ENCODE measurements at places on chromosomes 7 and 10. TPM values are rescaled to one million over a fixed set of nuclear protein-coding genes. Genes with fewer than 3 reads are reported as not detected.

DNA sequence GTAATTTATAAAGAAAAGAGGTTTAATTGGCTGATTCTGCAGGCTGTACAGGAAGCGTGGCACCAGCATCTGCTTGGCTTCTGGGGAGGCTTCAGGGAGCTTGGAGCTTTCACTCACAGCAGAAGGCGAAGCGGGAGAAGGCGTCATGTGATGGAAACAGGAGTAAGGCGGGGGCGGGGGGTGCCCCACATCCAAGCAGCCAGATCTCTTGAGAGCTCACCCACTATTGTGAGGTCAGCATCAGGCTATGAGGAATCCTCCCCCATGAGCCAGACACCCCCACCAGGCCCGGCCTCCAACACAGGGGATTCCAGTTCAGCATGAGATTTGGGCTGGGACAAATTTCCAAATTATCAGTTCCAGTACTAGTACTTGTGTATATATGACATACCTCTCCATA is 46.2 kb downstream of the WDR37 start:
- H3K36me3 ChIP-seq = peaks cover 94% of the 10 kb centered on the region
- peak overlapping the region; percentile 56 for H3K27ac ChIP-seq
- H3K27me3 ChIP-seq = no peaks in the 10 kb centered on the region
- H3K4me3 ChIP-seq = no peak overlapping the region

- peaks cover 46% of the 10 kb centered on the region for H3K4me1 ChIP-seq
- peaks cover 14% of the 10 kb centered on the region for H3K27me3 ChIP-seq
- H3K27ac ChIP-seq = peak overlapping the region; percentile 24
- DNase-seq = peak; percentile 32
- peak overlapping the region; percentile 31 for H3K4me3 ChIP-seq
- H3K36me3 ChIP-seq = no peaks in the 10 kb centered on the region
Measured at GRCh38 chr10:113960617-113961181, 83.0 kb upstream of the ADRB1 start.

The ITGB8 gene
- total RNA-seq = 0.05 TPM

DNA sequence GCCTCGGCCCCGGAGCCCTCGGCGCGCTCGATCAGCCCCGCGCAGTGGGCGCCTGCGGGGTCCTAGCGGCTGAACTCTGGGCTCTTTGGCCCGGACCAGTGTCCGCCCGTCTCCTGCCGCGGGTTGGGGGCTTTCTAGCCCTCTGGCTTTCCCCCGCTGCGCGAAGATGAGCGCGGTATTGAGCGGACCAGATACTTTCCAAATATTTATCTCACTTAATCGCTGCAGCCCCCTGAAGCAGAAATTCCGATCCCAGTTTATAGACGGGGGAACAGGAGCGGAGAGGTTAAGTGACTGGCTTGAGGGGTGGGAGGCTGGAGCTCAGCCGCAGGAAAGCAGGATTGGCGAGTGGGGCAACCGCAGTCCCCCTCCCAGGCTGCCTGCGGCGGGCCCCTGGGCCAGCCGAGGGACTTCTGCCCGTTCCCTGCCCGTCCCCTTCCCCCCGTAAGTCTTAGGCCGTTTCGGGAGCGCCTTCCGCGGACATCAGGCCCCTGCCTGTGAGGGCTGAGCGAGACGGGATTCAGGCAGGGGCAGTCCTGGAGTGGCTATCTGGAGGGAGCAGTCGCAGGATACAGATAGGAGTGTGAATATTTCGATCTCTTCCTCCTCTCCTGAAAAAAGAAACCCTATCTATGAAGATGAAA is 565 bp downstream of the STRIP2 start:
- peak overlapping the region; percentile 94 for H3K27ac ChIP-seq
- H3K27me3 ChIP-seq = peaks cover 10% of the 10 kb centered on the region
- peaks cover 31% of the 10 kb centered on the region for H3K36me3 ChIP-seq
- DNase-seq = no peak
- H3K4me3 ChIP-seq = peak overlapping the region; percentile 99
- H3K4me1 ChIP-seq = peaks cover 47% of the 10 kb centered on the region

The CDHR3 gene
- 0.80 TPM for total RNA-seq

- DNase-seq = no peak
- no peaks in the 10 kb centered on the region for H3K4me1 ChIP-seq
- H3K27ac ChIP-seq = no peak overlapping the region
- H3K4me3 ChIP-seq = no peak overlapping the region
- H3K36me3 ChIP-seq = no peaks in the 10 kb centered on the region
Measured at GRCh38 chr7:42677751-42678699, 233.8 kb downstream of the C7orf25 start.

DNA sequence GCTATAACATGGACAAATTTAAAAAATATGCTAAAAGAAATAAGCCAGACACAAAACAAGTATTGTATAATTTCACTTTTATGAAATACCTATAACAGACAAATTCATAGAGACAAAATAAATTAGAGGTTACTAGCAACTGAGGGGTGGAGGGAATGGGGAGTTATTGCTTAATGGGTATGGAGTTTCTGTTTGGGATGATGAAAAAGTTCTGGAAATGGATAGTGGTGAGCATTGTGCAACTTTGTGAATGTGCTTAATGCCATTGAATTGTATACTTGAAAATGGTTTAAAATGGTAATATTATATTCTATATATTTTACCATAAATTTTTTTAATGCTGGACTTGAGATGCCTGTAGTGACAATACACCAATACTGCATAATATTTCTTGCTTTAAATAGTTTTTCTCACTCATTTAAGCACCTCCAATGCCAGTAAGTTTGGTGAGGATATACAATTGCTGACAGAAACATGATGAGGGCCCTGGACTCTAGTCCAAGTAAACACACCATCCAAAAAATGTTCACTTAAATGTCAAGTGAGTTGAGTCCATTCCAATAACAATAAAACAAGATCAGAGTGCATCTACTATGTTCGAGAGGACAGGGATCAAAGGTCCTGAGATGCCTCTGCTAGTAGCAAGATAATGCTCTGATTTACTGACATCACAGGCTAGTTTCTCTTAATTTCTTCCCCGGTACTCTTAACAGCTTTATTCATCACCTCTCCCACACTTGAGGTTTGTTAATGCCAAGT is 71.9 kb downstream of the NT5C2 start:
- peaks cover 16% of the 10 kb centered on the region for H3K4me1 ChIP-seq
- H3K36me3 ChIP-seq = peaks cover 18% of the 10 kb centered on the region
- H3K4me3 ChIP-seq = no peak overlapping the region
- no peak overlapping the region for H3K27ac ChIP-seq
- no peak for DNase-seq

DNA sequence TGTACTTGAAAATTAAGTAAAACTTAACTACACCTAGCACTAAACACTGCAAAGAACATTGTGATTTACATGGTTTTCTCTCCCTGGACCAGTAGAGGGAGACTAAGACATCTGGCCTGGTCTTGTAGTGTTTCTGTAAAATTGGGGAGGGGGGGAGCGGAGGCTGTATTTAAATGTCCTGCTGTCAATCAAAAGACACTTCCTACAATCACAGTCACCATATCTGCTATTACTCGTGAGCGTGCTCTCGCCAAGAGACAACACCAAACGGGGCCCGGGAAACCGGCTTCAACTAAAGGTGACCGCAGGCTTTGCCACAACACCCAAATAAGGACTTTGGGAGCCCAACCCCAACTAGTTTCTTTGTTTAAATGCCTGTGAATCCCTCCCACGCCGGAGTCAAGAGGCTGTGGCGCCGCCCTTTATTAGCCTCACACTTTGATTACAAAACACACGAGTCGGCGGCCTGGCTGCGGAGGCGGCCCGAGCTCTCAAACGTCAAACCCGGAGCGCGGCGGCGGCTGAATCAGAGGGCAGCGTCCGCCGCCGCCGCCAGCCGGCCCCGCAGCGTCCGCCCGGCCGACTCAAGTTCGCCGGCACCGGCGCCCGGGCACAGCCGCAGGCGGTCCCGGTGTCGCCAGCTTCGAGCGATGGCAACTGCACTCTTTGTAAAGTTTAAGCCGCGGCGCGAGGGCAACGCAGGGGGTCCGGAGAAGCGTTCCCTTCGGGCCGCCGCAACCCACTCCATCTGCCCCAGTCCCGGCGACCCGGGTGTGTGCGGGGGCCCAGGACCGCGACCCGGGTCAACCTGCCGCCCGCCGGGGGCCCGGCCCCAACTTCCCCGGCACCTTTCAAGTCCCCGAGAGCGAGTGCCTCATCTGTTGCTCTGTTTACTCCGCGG is 1.3 kb downstream of the KDM7A start:
- H3K4me1 ChIP-seq = peaks cover 38% of the 10 kb centered on the region
- peak overlapping the region; percentile 73 for H3K4me3 ChIP-seq
- H3K27ac ChIP-seq = peak overlapping the region; percentile 86

- H3K4me3 ChIP-seq = no peak overlapping the region
- H3K4me1 ChIP-seq = peaks cover 12% of the 10 kb centered on the region
- no peaks in the 10 kb centered on the region for H3K36me3 ChIP-seq
- DNase-seq = no peak
- peaks cover 6% of the 10 kb centered on the region for H3K27me3 ChIP-seq
- no peak overlapping the region for H3K27ac ChIP-seq
Measured at GRCh38 chr10:43317422-43317821, 50.6 kb upstream of the RASGEF1A start.

- no peaks in the 10 kb centered on the region for H3K36me3 ChIP-seq
- no peaks in the 10 kb centered on the region for H3K27me3 ChIP-seq
- H3K27ac ChIP-seq = no peak overlapping the region
- H3K4me1 ChIP-seq = peaks cover 2% of the 10 kb centered on the region
- no peak overlapping the region for H3K4me3 ChIP-seq
- DNase-seq = no peak
Measured at GRCh38 chr7:51019891-51020870, 237.5 kb upstream of the GRB10 start.

DNA sequence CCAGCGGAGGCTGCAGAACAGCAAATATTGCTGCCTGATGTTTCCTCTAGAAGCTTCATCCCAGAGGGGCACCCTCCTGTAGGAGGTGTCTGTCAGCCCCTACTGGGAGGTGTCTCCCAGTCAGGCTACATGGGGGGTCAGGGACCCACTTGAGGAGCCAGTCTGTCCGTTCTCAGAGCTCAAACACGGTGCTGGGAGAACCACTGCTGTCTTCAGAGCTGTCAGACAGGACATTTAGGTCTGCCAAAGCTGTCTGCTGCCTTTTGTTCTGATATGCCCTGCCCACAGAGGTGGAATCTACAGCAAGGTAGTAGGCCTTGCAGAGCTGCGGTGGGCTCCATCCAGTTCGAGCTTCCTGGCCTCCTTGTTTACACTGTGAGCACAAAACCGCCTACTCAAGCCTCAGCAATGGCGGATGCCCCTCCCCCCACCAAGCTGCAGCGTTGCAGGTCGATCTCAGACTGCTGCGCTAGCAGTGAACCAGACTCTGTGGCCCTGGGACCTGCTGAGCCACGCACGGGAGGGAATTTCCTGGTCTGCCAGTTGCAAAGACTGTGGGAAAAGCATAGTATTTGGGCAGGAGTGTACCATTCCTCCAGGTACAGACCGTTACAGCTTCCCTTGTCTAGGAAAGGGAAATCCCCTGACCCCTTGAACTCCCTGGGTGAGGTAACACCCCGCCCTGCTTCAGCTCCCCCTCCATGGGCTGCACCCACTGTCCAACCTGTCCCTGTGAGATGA is 17.7 kb upstream of the MINDY3 start:
- H3K4me1 ChIP-seq = no peaks in the 10 kb centered on the region
- no peaks in the 10 kb centered on the region for H3K36me3 ChIP-seq

The AMPH gene
- 0.14 TPM for total RNA-seq

- no peak for DNase-seq
- H3K27ac ChIP-seq = no peak overlapping the region
- H3K36me3 ChIP-seq = no peaks in the 10 kb centered on the region
- H3K4me3 ChIP-seq = no peak overlapping the region
- no peaks in the 10 kb centered on the region for H3K27me3 ChIP-seq
Measured at GRCh38 chr10:20887706-20888555, 9.2 kb downstream of the NEBL start.

- H3K4me3 ChIP-seq = no peak overlapping the region
- no peak overlapping the region for H3K27ac ChIP-seq
- H3K36me3 ChIP-seq = no peaks in the 10 kb centered on the region
- H3K4me1 ChIP-seq = peaks cover 8% of the 10 kb centered on the region
- peaks cover 42% of the 10 kb centered on the region for H3K27me3 ChIP-seq
Measured at GRCh38 chr10:45377858-45378257, 3.8 kb downstream of the ALOX5 start.

DNA sequence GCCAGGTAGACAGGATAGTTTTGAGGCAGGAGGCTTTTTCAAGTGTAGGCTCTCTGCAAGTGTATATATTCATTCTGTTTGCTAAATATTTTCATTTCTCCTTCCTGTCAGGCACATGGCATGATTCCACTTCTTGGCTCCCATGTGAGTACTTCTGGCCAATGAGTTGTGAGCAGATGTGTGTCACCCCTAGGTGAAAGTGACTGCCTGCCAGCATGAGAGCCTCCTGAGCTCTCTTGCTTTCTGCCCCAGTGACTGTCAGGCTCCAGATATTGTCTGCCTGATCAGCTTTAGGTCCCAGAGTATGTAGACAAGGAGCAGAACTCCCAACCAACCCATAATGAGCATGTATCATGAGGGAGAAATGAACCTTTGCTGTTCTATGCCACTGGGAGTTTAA is 257.6 kb upstream of the NPY start:
- no peaks in the 10 kb centered on the region for H3K36me3 ChIP-seq
- no peaks in the 10 kb centered on the region for H3K4me1 ChIP-seq
- DNase-seq = no peak

DNA sequence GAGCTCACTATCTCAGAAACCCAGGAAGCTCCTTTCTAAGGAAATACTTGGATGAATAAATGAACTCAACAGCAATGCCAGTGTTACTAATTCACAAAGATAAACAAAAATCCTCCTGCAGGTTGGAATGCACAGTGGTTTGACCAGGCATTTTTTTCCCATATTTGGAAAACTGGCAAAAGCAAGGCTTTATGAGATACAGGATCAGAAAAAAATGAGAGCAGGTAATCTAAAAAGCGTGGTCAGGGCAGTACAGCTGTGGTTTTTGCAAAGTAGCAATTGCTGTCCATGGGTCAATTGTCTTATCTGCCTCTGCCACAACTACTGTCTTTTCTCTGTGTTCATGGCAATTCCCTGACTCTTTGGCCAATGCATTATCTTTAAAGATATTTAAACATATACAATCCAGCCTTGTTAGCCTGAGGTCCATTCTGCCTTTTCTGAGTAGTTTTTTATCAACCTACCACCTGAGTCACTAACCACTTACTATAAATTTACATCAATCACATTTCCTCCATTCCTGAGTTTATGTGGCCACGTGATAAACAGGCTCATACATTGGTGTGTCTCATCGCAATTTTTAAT is 564.5 kb upstream of the IGFBP3 start:
- H3K4me1 ChIP-seq = no peaks in the 10 kb centered on the region
- H3K27ac ChIP-seq = no peak overlapping the region
- H3K4me3 ChIP-seq = no peak overlapping the region
- no peaks in the 10 kb centered on the region for H3K36me3 ChIP-seq
- no peak for DNase-seq

The SEMA3E gene
- not detected for total RNA-seq

The PTF1A gene
- not detected for total RNA-seq

DNA sequence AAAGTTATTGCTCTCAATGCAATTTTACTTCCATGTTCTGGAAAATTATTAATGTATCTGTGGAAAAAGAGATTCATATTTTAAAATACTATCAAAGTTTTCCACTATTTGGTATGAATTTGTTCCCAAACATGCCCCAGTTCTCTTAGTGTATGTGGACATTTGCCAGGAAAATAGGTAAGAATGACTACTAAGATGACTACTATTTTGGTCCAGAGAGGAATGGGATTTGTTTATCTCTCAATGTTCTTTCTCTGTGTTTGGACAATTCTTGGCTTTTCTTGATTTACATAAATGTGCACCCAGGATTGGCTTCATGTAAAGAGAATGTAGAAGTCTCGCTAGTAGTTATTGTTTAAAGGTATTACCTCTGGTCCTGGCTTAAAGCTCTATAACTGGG is 60.3 kb upstream of the POT1 start:
- no peak overlapping the region for H3K4me3 ChIP-seq
- no peak overlapping the region for H3K27ac ChIP-seq
- H3K4me1 ChIP-seq = no peaks in the 10 kb centered on the region
- no peaks in the 10 kb centered on the region for H3K36me3 ChIP-seq

GRCh38 chr10:9579110-9579705 is 1438.5 kb upstream of the CELF2 start:
- H3K27me3 ChIP-seq = no peaks in the 10 kb centered on the region
- no peaks in the 10 kb centered on the region for H3K36me3 ChIP-seq
- H3K27ac ChIP-seq = no peak overlapping the region
- H3K4me3 ChIP-seq = no peak overlapping the region
- no peaks in the 10 kb centered on the region for H3K4me1 ChIP-seq

Data from activated T-helper 2 cell treated with anti-CD3 and anti-CD28 coated beads, Interferon-gamma antibody, Interleukin-2, Interleukin-4, amounts not matched to agents 10 μg/mL and 5 μg/mL and 100 μg/mL, durations not matched to agents 14 hours and 24 hours and 36 hours (primary cell).